ENCODE measurements at places on chromosomes 16 and 17.

DNA sequence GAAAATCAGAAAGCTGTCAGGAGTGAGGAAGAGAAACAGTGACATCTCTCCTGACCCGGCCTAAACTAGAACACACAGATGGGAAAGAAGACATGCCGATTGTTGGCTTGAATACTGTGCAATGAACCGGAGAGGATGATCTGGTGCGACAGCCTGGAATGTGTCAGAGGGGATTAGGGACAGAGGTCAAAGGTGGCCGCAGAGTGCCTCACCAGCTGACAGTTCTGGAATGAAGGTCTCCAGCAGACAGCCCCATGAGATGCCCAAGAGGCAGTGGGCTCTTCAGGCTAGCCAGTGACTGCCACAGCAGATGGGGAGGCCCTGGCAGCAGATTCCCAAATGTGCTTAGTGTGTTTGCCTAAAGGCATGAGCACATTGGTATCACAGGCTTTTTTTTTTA lies 623.2 kb downstream of the CDH8 start:
- no peak for DNase-seq

GRCh38 chr17:42359133-42359532 lies 29.1 kb downstream of the STAT3 start:
- no peak for DNase-seq

GRCh38 chr17:36493956-36494355 lies 7.5 kb downstream of the ZNHIT3 start:
- no peak for DNase-seq

- no peak for DNase-seq
Measured at GRCh38 chr16:74679983-74680382, 13.3 kb upstream of the RFWD3 start.

- no peak for DNase-seq
Measured at GRCh38 chr16:51133183-51133582, 17.9 kb downstream of the SALL1 start.

GRCh38 chr17:60959696-60960095 lies 282.0 kb downstream of the BCAS3 start:
- DNase-seq = no peak

- DNase-seq = no peak
Measured at GRCh38 chr17:50198026-50198669, 3.3 kb downstream of the COL1A1 start.

GRCh38 chr16:15966836-15967546 lies 17.6 kb downstream of the ABCC1 start:
- DNase-seq = no peak

GRCh38 chr17:43212641-43213490 lies 1.2 kb downstream of the TMEM106A start:
- no peak for DNase-seq

GRCh38 chr16:85289760-85290625 lies 177.7 kb upstream of the CIBAR2 start:
- no peak for DNase-seq

GRCh38 chr17:42431758-42432161 lies 8.7 kb upstream of the CAVIN1 start:
- DNase-seq = no peak

GRCh38 chr17:50274142-50274896 lies at the start of gene TMEM92:
TMEM92 (plus strand) TSS chr17:50274466; CDS start chr17:50274502, 36 bp downstream.
- no peak for DNase-seq

DNA sequence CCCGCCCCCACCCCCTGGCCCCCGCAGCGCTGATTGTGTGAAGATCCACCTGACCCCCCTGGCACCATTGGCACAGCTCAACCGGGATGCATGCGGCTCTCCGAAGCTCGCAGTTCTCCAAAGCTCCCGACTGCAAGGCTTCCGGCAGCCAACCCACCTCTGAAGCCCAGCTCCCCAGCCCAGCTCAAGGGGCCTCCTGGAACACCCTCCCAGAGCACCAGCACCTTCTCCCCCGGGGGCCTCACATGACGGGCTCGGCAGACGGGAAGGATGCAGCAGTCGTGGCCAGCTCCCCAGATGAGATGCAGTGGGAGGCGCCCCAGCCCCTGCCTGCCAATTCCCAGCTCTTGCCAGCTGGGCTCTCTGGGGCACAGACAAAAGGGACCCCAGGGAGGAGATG lies 215.3 kb downstream of the ZNF423 start:
- DNase-seq = no peak

GRCh38 chr17:45311760-45312476 lies 4.9 kb downstream of the MAP3K14 start:
- no peak for DNase-seq

GRCh38 chr16:85466304-85466700 lies 146.8 kb upstream of the GSE1 start:
- no peak for DNase-seq

- no peak for DNase-seq
Measured at GRCh38 chr17:82116246-82116645, 18.2 kb upstream of the FASN start.

DNA sequence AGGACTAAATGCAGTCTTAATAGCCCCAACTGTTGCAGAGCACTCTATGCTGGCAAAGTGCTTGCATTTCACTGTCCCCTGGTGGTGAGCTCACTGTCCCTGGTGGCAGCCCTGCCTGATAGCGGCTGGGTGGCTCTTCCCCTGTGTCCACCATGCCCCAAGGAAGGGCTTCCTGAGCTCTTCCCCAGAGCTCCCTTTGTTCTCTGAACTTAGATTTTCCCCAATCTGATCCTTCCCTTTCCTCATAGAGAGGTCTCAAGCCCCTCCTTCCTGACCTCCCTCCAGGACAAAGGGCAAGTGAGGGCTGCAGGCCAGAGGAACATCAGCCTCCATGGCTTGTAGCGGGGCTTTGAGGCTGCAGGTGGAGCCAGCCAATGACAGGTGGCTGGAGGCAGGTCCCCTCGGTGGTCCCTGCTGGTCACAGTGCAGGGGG lies 17.0 kb downstream of the BEAN1 start:
- DNase-seq = no peak

GRCh38 chr17:29616300-29617048 lies 6.2 kb downstream of the CORO6 start:
- no peak for DNase-seq

DNA sequence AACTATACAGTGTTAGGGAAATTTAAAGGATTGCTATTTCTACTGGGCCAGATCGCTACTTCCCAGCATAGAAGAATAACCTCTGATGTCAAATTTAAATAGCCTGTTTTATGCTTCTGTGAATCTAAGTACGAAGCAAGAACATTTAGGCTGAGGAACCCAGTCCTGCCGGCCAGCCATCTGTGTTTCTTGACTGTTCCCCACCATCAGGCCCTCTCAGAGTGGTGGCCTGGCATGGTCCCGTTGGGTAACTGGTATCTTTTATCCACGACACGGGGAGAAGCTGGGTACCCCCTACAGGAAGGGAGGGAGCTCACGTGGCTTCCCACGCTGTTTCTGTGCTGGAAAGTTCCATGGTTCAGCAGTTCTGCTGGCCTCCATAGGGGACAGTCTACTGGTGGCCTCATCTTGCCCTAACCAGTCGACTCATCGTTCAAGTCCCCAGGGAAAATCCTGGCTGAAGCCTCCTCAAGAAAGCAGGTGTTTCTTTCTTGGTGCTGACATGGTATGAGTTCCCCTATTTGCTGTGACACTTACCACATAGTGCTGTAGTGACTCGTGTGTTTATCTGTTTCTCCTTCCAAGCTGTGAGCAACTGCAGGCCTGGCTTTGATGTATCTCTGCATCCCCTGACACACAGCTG lies 201.7 kb upstream of the NLRP1 start:
- DNase-seq = no peak

DNA sequence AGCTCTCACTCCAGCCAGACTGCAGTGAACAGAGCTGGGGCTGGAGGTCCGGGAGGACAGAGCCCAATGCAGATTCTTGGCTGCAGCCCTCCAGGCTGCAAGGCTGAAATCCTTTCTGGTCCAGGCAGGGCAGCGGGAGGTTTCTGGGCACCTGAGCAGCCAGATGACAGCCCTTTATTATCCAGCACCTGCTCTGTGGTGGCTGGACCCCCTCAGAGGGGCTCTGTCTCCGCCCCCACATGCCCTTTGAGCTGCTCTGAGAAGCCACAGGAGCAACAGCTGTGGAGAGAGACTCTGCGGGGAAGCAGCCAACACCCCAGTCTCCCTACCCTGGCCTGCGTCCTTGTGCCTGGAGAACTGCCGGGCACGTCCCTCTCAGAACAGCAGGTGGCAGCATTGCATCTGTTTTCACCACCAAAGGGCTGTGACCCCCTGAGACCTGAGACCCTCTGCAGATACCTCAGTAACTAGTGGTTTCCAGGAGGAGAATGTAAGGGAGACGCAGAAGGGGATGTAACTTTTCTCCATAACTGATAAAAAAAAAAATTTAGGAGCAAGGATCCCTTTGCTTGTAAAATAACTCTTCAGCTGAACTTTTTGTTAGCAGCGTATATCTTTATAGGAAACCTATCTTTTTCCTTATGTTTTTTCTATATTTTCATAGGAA lies 3.7 kb upstream of the CNP start:
- no peak for DNase-seq

Measured in cortex of kidney (tissue), 1 donor.